SHP77 (cell line): ENCODE measurements at places on chromosomes 6 and 20.

DNA sequence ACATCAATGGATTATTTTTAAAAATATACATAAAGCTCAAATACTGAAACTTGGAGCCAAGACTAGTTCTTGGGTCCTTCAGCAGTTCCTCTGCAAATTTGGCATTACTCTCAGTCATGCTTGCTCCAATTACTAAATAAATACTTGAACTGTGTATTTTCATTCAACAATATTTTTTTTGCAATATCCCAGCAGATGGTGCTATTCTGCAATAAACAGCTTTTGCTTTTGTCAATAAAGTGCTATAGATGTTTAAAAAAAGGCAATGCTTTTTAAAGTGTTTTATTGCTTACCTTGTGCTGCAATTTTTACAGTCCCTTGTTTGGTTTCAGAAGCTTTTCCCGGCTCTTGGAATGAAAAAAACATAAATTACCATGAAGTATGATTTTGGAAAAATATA is 243.4 kb downstream of the TRDN start:
- peak; percentile 65 for DNase-seq

- peak; percentile 63 for DNase-seq
These were observed 48.1 kb downstream of the NOL4L start for GRCh38 chr20:32536851-32537656.

GRCh38 chr6:135434991-135435390 is 62.5 kb downstream of the AHI1 start:
- no peak for DNase-seq

DNA sequence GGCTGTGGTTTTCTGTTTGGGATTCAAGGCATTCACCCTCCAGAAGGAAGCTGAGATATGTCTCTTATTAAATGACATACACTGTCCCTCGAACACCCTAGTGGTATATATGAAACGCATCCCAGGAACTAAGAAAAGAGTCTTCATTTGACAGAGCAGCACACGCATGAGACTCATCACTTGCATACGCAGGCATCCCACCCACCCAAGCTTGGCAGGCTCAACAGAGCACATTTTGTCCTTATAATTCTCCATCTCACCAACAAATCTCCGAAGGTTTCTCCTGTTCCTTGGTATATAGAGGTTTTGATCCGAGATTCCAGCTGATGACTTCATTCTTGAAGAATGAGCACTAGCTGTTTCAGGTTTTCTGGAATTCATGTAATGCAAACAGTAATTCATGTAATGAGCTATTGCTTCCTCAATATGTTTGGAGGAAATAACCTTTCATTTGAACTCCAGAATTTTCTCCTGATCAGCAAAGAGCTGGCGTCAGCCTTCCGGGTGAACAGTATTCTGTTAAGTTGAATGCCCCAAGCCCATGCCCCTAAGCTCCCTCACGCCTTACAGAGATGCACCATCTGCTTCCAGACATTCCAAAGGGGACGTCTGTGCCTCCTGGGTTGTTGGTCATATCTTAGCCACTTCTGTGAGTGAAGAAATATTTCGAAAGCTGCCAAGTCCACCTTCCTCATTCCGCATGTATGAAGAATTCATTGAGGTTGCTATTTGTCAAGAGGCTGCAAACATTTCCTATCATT is 66.0 kb upstream of the CDH4 start:
- DNase-seq, result no peak

- no peak for DNase-seq
These were observed 79.4 kb upstream of the PRSS16 start for GRCh38 chr6:27168108-27168507.

DNA sequence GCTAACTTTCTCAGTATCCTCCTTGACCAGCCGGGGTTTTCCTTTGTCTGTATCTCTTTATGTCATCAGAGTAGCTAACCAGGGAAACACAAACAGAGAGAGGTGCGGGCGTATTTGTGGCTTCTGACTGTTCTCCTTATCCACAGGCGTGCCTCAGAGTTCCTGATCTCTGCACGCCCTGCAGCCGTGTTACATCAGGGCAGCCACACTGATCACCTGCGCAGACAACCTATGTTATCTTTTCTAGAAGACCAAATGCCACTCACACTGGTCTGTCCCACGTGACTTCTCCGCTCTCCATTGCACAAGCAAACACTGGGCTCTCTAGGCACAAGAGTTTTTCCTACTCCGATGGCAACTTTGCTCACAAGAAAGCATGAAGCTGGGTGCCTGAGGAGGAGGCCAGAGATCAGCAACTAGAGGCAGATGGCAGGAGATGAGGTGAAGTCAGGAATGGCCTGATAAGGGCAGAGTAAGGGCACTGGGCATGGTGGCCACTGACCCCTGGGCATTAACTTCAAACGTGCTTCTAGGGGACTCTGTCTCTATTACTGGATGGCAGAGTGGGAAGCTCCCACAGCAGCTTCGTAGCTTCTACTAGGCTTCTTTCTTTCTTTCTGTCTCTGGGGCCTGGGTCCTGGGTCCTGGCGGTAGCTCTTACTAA is 4.5 kb downstream of the PDE10A start:
- DNase-seq, result no peak

- no peak for DNase-seq
These were observed 96.6 kb upstream of the MAN1A1 start for GRCh38 chr6:119446115-119446554.

DNA sequence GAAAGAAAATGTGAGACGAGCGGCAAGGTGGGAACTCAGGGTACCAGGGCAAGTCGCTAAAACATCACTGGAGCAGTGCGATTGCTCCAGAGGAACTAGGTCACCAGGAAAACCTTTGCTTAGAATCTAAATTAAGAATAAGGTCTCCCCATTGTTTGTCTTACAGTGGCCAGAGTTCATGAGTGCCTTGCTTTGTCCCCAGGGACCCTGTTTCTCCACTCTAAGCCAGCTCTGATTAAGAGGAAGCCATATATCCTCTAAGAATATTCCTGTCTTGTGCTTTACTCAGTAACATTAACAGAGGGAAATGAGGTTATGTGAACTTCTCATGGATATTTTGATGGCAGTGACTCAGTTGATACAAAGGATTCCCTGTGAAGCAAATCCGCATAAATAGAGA is 305.8 kb downstream of the CD83 start:
- no peak for DNase-seq

GRCh38 chr6:118780668-118781067 is 113.3 kb upstream of the ASF1A start:
- DNase-seq, result no peak

DNA sequence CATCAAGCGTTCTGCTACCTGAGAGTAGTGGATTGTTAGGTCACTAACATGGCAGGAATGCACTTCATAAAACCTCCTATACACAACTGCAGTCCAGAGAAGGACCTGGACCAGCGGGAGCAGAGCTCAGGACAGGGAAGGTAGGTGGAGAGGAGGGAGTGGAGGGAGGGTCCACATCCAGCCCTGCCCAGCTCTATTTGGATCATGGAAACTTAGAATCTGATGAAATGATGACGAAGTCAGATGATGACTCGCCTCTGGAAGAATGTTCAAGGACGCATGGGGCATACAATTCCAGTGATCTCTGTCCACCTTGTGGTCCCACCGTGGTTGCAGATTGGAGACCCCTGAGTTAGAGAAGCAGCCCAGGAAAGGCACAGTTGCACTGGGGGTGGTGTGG is 68.8 kb downstream of the CLIC5 start:
- no peak for DNase-seq

DNA sequence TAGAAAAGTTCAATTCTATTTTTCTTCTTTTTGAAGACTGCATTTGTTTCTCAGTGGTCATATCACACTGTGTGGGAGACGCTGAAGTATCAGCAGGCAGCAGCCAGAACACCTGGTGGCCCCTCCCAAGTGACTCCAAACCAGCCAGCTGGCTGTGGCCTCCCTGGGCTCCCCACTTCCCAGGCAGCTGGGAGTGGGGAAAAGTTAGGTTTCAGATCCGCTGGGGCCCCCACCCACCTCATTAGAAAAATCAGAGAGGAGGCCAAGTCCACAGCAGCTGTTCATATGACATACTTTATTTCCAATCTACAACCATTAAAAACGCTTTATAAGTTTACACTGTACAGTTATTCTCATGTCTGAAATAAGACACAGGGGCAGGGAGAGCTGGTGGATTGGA is 3.6 kb upstream of the DSN1 start:
- no peak for DNase-seq

DNA sequence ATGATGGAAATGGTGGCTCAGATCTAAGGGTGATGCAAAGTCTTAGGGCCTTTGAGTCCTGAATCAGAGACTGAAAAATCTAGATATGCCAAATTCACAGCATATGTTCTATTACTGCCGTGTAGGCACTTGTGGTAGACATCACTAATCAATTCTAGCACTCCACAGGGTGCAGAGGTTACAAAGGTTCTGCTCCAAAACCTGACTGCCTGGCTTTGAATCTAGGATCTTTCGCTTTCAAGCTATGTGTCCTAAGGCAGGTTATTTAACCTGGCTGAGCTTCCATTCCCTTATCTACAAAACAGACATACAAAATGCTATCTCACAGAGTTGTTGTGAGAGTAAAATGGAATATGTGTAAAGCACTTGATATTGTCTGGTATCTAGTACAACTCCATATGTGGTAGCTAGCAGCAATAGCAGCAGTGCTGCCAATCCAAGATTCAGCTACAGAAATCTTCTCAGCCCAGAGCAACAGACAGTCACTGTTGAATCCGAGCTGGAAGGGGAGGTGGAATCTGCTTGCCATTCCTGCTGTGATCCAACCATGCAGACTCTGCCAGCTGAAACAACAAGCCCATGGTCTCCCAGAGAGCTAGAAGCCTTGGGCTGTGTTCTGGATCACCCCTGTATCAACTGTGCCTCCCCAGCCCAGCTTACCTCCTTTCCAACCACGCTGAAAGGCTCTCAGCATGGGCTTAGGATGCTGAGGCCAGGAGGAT is 206.9 kb downstream of the TFAP2C start:
- DNase-seq, result no peak

DNA sequence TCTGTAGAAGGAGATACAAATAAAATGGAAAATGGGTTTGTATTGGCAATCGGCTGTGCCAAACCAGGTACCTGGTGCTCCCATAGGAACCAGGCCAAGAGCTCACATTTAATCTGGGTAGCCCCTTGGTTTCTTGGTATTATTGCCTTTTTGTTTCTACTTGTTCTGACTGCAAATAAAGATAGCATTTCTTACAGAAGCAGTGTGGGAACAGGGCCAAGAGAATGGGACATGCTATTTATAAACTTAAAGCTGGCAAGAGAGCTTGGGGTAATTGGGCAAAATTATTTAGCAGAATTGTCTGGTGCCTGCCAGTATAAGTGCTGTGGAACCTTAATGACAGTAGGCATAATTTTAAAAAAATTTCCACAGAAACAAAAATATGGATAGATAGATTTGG is 113.5 kb upstream of the GLP1R start:
- DNase-seq, result no peak

DNA sequence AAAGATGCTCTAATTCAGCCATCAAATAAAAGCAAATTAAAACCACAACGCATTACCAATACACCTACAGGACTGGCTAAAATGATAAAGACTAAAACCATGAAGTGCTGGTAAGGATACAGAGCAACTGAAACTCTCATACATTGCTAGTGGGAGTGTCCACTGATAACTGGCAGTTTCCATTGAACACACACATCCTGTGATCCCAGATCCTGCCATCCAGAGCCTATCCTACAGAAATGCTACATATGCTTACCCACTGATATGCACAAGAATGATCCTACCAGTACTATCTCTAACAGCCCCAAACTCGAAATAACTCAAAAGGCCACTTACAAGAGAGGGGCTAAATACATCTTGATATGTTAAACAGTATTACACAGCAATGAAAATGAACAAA is 81.0 kb downstream of the FYN start:
- DNase-seq, result no peak

GRCh38 chr6:166206510-166207283 is 39.0 kb upstream of the TBXT start:
- no peak for DNase-seq
